Cardiac muscle cell (in vitro differentiated cells and primary cell): ENCODE measurements at places on chromosomes 7 and 10. TPM values are rescaled to one million over a fixed set of nuclear protein-coding genes. Genes with fewer than 3 reads are reported as not detected.

The CLDN3 gene
- 5.9 and 11.0 TPM in 2 replicates for total RNA-seq

The ERVW-1 gene
- not detected in 2 replicates for total RNA-seq

DNA sequence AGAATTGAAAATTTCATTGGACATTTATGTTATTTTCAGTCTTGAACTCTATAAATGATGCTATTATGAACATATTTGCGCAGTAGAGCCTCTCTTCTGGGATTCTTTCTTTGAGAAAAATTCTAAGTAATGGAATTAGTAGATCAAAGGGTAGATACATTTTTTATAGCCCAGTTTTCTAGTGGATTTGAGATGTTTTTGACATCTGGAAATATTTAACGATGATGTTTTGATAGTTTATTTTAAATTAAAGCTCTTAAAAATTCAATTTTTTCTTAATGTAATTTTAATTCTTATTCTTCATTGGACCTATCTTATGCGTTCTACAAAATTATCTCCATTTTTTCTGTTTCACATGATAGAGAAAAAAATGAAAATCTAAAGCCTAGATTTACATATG lies 103.0 kb downstream of the ADAM22 start:
- DNase-seq, result no peak

The CCNJ gene
- total RNA-seq, result 12.3 and 14.7 TPM in 2 replicates

GRCh38 chr7:74417419-74417971 lies 36.2 kb upstream of the GTF2IRD1 start:
- peak; percentile 80 for DNase-seq

GRCh38 chr7:66323114-66323796 lies 118.1 kb downstream of the TPST1 start:
- no peak for DNase-seq

- no peak for DNase-seq
These were observed 65.7 kb downstream of the EXOC6 start for GRCh38 chr10:92913973-92914372.

DNA sequence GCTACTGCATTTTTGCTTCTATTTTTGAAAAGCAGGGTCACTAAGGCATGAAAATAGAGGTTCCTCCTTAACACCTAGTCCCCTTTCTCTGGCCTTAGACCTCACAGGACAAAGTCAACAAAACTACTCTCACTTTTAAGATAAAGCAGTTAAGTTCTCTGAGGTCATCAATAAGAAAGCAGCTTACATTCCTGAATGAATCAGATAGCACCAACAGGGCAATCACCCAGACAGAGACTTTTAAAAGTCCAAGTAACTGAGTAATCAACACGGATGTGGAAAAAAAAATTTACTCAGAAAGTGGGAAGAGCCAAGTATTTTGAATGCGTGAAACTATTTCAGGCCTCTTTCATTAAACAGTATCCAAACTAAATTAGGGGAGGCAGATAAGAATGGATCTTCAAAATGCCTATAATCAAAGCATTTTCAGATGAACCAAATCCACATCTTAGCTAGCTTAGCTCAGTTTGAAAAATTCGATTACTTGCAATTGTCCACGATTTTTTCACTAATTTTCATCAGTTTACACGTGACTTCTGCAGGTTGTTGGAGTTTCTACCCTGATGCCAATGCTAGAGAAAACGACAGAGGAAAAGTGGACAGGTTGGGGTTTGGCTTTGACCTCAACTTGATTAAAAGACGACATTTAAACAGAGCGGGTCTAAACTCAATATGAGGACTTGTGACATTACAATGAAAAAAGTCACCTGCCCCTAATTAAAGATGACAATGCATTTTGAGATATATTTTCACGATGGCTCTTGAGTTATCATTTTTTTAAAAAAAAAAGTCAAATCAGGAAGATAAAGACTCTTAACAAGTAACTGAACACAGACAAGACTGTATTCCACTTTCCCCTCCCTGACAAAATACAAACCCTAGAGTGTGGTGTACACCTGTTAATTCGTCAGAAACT lies 1.6 kb downstream of the BEND7 start:
- no peak for DNase-seq

GRCh38 chr7:117014673-117015133 lies 61.4 kb downstream of the ST7 start:
- DNase-seq, result peak; percentile 84

DNA sequence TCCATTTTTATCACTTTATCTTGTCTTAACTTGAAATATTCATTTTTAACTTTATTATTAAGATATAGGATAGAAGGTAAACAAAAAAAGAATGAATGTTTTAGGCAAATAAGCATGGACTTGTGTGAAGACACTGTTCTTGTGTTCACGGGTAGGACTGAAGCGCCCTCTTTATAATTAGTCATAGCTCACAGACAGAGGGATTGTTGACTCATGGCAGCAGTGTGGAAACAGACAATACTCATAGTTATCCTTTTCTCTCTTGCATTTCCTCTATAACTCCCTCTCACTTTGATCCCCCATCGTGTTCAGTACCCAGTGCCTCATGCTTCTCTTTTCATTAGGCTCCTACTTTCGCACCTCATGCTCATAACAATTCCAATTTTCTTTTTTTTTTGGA lies 731.8 kb downstream of the PHTF2 start:
- DNase-seq, result peak; percentile 9

DNA sequence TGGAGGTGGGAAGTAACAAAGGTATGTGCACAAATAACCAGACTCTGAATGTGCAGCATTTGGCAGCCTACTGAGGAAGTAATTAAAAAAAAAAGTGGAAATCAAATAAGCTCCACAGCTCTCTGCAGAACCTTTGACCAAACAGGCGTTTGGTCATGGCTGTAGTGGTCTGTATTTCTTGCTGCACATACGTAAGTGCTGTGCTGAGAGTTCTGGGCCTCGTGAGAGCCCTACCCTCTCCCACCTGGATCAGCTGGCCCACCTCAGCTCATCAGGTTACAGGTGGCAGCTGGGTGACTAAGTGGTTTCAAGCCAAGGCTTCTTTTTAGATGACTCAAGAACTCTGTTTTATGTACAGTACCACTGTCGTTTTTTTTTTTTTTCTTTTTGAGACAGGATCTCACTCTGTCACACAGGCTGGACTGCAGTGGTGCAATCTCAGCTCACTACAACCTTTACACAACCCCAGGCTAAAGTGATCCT lies 178.2 kb upstream of the KLF6 start:
- DNase-seq, result no peak

The KIF20B gene
- 3.2 and 12.1 TPM in 2 replicates for total RNA-seq

GRCh38 chr7:139860090-139860775 lies 31.2 kb downstream of the TBXAS1 start:
- DNase-seq, result no peak

DNA sequence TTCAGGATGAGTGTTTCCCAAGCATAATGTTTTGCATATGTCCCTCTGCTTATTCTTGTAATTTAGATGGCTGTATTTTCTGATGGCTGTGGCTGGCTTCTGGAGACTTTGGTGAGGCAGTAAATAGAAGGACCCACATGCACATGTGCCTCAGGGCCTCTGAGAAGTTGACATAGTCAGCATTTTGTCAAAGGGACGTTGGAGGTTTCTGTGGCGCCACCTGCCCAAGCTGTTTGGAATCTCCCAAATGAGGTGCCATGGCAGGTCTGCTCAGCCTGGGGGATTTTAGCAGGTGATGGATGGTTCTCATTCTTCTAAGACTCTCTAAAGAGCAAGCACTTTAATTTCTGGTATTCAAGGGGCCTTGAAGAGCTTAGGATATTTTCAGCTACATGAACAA lies 29.8 kb downstream of the C10orf120 start:
- DNase-seq, result no peak

DNA sequence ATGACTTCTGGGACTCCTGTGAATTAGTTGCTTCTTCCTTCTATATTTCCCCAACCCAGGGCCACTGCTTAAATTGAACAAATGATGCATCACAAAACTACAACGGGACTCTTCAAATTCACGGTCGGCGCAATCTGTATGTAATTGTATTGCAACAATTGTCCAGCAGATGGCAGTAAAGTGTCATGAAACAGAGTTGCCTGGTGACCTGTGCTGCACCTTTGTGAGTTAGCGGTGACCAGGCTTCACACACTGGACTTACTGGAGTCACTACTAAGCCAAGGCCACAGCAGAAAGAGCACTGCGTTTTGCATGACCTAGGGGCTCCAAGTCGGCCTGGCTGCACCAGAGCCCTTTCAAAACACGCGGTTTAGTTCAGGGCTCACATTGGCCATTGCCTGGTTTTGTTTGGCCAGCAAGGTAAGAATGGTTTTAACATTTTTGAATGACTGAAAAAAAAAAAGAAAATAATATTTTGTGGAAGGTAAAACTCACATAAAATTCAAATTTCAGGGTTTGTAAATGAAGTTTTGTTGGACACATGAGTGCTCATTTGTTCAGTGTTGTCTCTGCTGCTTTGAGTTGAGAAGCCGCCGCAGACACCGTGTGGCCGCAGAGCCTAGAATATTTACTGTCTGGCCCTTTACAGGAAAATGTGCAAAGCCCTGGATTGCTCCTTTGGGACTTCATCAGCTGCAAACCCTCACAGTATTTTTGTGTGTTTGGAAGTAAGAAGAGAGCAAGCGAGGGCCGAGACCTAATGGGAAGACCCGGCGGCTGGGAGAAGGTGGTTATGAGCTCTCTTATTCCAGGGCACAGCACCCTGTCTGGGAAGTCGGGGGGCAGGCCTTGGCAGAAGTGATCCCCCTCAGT lies 23.2 kb upstream of the ZNF32 start:
- DNase-seq, result peak; percentile 84

GRCh38 chr7:20301311-20301939 lies 29.3 kb upstream of the ITGB8 start:
- DNase-seq, result no peak

- no peak for DNase-seq
These were observed 75.6 kb downstream of the ENTPD1 start for GRCh38 chr10:95831515-95831914.

DNA sequence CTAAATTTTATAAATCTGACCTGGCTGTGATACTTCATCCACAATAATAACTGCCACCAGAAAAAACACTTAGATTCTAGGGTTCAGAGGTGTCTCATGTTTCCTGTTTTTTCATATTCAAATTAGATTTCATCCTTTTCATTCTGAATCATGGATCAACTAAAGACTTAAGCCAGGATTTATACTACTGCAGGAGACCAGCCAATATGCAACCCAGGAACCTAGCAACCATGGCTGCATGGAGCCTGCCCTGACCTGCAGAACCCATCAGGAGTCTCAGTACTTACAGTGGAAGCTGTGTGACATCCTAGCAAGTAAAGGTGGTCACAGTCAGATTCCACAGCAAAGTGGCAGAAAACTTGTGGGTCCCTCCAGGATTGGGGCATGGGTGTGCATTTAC lies 40.5 kb upstream of the RNF148 start:
- DNase-seq, result no peak

DNA sequence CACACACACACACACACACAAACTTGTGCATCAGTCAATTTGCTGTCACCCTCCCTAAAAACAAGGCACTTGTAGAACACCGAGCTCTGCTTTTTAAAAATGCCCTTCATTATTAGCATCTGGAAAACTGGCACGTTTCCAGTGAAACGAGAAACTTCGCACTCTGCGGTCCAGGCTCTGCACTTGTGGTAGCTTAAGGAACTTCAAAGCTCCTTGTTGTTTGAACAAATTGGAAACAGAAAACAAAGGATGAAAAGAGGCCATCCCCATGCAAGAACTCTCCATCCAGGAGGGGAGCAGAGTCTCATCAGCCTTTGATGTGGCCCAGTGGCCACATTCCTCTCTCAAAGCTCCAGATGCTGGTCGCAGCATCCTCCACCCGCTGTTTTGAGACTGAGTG lies 105.1 kb downstream of the C10orf90 start:
- no peak for DNase-seq

The VWA2 gene
- total RNA-seq, result not detected in 2 replicates

- DNase-seq, result no peak
These were observed 44.1 kb downstream of the ZNF33B start for GRCh38 chr10:42594246-42594650.

- DNase-seq, result no peak
These were observed 33.2 kb downstream of the CDH23 start for GRCh38 chr10:71429929-71430328.

DNA sequence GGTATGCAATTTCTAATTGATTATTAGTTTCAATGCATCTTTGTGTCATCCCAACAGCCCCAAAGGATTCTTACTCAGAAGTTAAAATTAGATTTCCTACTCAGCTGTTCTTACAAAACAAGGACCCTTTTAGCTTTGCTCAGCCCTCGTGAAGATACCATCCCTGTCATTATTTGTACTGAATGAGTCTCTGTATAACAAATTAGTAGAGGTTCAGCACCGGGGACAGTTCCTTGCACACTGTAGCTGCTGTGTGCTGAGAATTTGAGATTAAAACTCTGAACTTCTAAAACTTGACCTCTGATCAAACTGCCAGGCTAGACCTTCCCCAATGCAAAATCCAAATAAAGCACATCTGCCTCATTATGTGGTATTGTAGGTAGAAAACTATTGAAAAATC lies 299.1 kb downstream of the LHFPL3 start:
- peak; percentile 85 for DNase-seq

DNA sequence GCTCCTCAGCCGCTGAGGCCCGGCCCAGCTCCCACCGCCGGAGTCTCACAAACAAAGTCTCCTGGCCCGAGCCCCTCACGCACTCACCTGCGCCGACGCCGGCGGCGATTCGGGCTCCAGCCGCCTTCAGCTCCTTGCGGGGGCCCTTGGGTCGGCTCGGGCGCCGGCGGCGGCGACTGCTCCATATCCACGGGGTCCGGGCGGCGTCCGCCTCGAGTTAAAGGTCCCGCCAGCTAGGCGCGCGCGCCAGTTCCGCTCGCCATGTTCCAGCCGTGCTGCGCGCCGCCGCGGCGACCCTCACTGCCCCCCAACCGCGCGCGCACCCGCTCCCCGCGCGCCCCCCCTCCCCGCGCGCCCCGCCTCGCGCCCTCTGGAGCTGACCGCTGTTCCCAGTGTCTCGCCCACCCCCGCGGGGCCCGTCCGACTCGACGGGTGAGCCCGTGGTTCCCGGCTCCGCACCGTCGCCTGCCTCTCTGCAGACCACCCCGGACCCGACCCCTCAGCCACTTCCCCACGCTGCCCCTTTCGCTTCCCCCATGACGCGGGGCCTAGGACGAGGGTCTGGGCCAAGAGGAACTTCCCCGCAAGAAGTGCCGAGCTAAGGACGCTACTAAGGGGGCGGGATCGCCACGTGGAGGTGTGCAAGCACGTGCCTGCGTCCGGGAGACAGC lies 396.1 kb downstream of the ZNF33B start:
- no peak for DNase-seq

DNA sequence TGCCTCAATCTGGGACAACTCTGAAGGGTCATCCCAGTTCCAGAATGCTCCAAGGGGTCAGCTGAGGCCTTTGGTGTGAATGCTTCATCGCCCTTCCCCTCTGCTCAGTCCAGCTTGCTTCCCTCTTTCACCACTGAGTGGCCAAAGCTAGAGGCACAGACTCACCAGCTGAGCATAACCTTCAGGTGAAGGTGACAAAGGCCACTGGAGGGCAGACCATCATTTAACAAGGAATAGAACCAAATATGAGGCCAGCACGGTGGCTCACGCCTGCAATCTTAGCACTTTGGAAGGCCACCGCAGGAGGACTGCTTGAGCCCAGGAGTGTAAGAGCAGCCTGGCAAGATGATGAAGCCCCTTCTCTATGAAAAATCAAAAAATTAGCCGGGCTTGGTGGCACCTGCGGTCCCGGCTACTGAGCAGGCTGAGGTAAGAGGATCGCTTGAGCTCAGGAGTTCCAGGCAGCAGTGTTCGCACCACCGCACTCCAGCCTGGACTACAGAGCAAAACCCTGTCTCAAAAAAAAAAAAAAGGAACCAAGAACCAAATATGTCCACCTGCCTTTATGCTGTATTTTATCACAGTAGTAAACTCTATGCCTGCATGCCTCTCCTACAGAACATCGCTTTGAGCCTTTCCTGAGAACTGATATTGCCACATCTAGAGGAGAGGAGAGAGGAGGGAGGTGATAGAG lies 13.4 kb downstream of the PRKAG2 start:
- no peak for DNase-seq

GRCh38 chr10:58488921-58489320 lies 23.8 kb upstream of the BICC1 start:
- DNase-seq, result no peak
